AG09309 (cell line): ENCODE measurements at places on chromosomes 2 and 18.
A peak's percentile ranks its signal among the peaks of the same experiment; 100 is the strongest.

- DNase-seq = no peak
Observed at GRCh38 chr2:48397846-48398245, 132.1 kb upstream of the STON1 start.

GRCh38 chr2:12549641-12550040, 167.1 kb upstream of the TRIB2 start:
- peak; percentile 46 for DNase-seq

DNA sequence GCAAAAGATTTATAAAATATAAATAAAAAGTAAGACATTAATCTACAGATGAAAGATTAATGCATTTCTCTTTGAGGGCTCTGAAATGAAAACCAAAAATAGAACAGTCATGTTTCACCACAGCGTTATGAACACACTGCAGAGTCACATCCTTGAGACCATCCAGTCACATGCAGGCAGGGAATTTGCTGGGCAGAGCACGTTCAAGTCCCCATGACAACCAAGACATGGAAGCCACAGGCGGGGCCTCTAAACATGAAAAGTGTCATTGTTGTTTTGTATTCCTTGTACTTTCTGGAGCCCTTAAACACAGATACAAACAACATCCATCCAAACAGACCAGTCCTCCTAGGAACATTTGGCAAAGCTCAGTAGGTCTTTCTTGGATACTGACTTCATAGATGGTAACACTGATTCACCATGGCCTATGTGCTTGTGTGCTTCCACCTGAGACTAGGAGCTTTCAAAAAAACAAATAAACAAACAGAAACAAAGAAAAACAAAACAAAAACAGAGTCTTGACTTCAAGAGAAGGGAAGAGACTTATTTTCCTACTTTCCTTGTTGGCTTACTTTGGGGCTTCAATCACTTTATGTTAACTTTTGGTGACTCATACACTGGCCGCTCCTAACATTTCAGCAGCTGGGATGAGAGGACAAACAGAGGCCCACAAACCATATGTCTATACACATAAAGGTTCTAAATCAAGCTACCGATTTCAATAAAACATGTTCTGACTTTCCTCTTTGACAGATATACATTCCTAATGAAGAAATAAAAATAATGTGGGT, 99.5 kb upstream of the CCDC85A start:
- DNase-seq = no peak

GRCh38 chr2:46569766-46570165, 90.4 kb downstream of the TMEM247 start:
- DNase-seq = no peak

- DNase-seq = no peak
Observed at GRCh38 chr2:214076527-214076926, 334.3 kb upstream of the VWC2L start.

DNA sequence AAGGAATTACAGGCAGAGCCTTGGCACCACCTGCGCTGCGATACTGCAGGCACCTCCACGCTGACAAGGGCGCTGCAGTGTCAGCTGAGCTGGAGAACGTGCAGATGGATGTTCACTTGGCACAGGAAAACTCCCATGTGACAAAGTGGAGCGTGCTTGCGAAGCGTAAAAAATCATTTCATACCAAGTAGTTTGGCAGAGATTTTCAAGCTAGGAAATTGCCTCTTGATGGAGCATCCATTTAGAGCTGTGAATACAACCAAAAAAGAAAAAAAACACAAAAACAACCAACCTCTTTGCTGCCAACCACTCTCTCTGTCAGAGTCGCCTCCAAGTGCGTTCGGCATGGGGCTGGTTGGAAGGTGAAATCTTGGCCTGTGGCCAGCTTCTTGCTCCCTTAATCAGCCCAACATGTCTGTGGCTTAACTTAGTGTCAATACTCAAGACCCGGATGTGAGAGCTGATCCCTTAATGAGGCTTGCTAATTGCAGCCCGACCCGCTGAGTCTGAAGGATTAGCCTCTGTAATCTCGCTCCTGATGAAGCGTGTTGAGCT, 38.1 kb downstream of the ACOXL start:
- DNase-seq = no peak

DNA sequence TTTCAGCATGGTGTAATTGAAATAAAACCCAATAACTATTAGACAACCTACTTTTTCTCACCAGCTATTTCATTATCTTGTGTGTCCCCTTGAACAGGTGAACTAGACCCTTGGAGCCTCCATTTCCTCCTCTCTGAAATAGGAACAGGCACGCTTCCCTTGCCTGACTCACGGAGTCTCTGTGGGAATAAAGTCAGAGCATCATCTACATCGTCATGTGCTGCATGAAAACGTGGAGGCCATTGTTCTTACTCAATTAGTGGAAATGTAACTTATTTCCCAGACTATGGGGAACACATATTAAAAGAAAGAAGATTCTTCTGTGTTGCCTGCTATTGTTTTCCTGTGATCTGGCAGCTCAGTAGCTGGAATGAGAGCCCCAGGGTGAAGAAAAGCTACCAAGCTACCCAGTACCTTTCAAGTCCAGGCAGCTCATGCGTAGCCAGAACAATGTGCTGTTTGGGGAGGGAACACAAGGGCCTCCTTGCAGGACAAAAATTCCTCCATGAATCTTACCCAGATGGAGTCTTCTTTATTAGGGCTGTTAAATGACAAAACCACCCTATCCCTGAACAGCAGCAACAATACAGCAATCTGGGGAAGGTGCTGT, 59.8 kb downstream of the SOX11 start:
- no peak for DNase-seq

DNA sequence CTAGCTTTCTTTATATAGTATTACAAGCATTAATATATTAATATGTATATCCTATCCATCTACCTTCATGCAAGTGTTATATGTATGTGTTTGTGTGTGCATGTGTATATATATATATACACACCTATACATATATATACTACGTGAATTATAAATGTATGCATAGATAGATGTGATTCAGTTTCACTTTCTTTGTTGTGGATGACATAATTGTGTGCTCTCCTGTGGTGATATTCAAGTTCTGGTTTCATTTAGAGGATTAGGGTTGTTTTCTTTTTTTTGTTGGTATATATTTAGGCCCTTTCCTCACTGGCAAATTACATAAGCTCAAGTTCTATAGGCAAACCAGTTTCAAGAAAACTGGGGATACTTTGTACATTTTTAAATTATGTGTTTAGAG, 225.7 kb upstream of the FANCL start:
- no peak for DNase-seq
